Activated CD4-positive, CD25-positive, alpha-beta regulatory T cell (primary cell): ENCODE measurements at places on chromosomes 6 and 20.

- no peak for DNase-seq
Measured at GRCh38 chr20:25991051-25991755, 294.6 kb upstream of the ZNF337 start.

DNA sequence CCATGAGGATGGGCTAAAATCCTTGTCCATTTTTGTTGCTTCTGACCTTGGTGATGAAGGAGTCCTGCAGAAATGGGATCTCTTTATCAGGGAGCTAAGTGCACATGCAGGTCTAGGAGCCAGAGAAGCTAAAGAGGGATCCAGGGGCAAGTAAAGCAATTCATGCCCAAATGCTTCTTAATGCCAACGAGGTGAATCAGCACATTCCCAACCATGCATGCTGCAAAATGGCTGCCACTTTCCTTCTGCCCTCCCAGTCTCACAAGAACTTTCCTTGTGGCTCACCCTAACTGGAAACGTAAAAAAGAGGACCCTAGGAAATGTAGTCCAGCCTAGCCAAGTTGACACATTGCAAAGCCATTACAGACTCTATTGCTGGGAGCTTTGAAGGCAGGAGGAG, 298.4 kb downstream of the MAFB start:
- no peak for DNase-seq

DNA sequence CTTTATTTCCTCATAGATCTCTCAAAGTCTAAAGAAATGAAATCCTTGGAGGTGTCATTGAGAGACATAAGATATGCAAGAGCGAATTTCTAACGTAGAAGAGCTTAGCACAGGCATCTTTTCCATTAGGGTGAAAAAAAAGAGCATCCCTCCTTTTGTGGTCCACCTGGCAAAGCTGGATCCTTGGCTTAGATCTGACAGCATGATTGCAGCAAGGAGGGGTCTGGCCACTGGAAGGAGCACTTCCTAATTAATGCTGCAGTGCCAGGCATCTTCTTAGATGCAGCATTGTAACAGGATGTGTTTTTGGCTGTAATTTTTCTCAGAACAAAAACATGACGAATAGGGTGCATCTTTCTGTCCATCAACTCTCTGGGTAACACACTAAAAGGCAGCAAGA, 60.1 kb upstream of the TFAP2D start:
- no peak for DNase-seq

GRCh38 chr20:44247586-44248409, 690 bp downstream of the GDAP1L1 start:
- DNase-seq = no peak
